ENCODE measurements at places on chromosomes 1 and 21.

DNA sequence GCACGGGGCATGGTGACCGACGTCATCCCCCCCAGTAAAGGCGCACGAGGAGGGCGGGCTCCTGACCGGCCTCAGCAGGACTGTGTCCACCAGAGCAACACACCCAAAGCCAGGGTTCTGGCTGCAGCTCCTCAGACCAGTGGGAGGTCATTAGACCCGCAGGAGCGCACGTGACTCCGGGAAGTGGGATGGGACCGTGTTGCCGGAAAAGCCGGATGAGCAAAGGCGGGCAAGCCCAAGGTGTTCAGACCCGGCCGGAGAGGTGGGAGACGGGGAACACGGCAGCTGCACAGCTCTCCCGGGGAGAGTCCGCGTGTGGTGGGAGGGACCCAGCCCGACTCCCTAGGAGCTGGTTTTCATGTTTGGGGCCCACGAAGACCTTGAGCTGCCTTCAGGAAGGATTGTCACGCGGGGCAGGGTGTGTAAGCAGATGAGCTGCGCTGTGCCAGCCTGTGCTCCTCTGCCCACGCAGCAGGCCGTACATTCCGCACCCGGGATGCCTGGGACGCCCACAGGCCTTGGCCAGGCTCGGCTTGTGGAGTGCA, 20.6 kb upstream of the TRAPPC10 start:
- no peak for DNase-seq

- no peak for DNase-seq
These were observed 506 bp downstream of the SSX2IP start for GRCh38 chr1:84689514-84690396.

GRCh38 chr1:32336963-32337675, 1.1 kb upstream of the MARCKSL1 start:
- no peak for DNase-seq

GRCh38 chr1:66386712-66387111, 147.2 kb upstream of the SGIP1 start:
- DNase-seq = no peak

GRCh38 chr1:62544570-62544969, 52.8 kb upstream of the ANGPTL3 start:
- no peak for DNase-seq

DNA sequence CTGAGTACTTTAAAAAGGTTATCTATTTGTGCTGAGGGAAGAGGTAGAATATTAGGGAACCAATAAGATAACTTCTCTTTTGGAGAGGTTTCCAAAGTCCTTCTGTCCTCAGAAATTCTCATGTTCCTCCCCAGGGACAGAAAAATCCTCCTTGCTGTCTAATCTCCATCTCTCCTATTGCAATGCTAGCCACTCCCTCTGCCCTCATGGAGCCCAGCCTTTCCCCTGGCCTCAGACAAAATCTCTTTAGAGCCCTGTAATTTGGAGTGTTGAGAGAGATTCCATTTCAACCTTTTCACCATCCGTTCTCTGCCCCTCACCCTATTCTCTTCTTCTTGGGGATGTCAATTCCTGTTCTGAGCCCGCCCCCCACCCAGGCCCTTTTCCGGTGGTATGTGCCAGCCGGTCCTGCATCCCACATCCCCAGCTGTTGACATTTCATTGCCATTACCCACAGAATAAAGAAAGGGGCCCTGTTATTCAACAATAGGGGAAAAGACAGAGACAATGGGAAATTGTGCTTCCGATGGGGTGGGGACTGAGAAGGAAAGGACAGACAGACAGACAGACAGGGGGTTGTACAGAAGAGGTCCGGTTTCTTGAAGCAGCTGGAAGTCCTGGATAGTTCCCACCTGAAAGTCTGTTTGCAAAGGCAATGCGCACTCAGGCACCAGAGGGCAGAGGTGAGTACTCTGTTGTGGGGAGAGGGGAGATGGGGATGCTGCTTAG, at the start of gene HAPLN2:
Gene HAPLN2 (plus strand): TSS at position 563 of the 729 bp plus-strand sequence. CDS start 4,076 bp downstream, outside the sequence.
- DNase-seq = peak; percentile 41

DNA sequence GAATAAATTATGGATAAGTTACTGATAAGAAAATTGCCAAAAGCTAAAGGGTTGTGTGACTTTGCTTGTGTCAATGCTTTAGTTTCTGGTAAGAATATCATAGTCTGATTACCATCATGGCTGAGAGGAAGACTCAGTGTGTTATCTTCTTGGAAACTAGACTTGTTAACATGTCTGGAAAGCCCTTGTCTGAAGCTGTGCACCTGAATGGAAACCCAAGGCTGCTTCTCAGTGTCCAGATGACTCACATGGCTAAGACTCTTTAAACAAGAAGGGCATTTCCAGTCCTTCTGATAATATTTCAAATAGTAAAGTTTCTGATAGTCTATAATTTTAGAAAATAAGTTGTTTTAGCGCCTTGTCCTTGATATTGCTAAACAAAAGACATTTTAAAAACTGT, 1092.7 kb downstream of the PLA2G4A start:
- DNase-seq = no peak

DNA sequence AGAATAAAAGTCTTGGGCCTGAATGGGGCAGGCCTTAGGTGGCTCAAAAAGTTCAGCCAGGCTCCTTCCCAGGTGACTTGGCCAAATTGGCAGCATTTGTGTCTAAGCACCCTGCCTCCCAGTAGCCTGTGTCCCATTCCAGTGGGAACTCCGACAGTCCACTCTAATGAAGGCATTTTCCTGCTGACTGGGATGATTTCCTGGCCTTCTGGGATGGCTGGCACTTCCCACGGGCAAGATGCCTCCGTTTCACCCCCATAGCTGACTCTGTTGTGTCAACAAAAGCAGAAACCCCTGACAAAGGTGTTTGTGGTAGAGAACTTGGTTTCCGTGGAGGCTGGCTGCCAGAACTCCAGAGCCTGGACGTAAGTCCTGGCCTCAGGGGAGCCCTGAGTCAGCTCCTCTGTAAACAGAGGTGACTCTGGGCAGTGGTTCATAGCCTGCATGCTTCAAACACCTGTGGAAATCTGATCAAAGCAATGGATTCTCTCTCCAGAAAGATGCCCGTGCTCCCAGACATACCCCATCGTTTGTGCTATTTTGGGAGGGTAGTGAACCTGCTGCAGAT, 36.6 kb downstream of the WNT3A start:
- no peak for DNase-seq

DNA sequence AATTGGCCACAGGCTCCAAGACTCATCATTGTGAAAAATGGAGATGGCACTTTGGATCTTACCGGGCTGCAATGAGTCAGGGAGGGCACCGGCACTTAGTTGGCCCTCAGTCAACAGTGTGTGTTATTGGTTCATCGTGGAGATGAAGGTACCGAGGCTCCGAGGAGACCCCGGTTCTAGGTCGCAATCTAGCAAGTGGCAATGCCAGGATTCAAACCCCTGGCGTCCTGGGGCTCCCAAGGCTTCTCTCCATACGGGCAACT, 49.0 kb upstream of the ACOT11 start:
- no peak for DNase-seq

DNA sequence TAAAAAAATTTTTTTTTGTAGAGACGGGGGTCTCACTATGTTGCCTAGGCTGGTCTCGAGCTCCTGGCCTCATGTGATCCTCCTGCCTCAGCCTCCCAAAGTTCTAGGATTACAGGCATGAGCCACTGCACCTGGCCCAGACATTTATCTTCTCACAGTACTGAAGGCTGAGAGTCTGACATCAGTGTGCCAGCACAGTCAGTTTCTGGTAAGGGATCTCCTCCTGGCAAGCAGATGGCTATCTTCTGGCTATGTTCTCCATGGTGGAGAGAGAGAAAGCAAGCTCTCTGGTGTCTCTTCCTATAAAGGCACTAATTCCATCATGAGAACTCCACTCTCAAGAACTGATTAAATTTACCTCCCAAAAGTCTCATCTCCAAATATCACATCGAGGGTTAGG, 57.8 kb upstream of the C1orf185 start:
- DNase-seq = no peak

- peak; percentile 68 for DNase-seq
These were observed 46.6 kb downstream of the PACC1 start for GRCh38 chr1:212368073-212368484.

- no peak for DNase-seq
These were observed at the start of gene CHI3L2 for GRCh38 chr1:111227434-111227833. Gene CHI3L2, plus strand, starts transcription at chr1:111227713. Its CDS starts 17 bp downstream, at chr1:111227730.

GRCh38 chr1:152917794-152918193, 9.4 kb downstream of the IVL start:
- peak; percentile 20 for DNase-seq

GRCh38 chr1:205133287-205133686, 11.5 kb upstream of the RBBP5 start:
- DNase-seq = no peak

- peak; percentile 39 for DNase-seq
These were observed 896.3 kb downstream of the TTLL7 start for GRCh38 chr1:83102630-83103071.

- DNase-seq = no peak
These were observed 99.8 kb downstream of the PTGER3 start for GRCh38 chr1:70947835-70948234.

DNA sequence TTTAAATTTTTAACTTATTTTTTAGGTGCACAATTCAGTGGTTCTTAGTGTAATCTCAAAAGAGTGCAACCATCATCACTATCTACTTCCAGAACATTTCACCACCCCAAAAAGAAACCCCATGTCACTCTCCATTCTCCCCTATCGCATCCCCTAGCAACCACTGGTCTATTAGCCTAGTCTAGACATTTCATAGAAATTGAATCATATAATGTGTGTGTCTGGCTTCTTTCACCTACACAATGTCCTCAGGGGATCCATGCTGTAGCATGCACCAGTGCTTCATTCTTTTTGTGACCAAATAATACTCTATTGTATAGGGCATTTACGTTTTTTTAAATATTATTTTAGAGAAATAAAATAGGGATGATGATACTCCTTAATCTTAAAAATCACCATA, 64.7 kb downstream of the JAK1 start:
- no peak for DNase-seq

DNA sequence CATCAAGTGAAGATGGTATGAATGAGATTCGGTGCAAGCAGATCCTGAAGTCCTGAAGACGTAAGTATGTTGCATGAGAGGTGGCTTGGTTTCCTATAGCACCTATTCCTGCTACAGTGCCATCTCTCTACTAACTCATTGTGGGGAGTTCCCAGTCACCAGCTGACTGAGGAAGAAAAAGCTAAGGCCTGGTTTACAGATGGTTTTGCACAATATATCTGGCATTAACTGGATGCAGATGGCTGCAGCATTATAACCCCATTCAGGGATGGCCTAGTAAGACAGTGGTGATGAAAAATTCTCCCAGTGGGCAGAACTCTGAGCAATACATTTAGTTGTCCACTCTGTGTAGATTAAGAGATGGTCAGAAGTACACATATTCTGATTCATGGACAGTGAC, 36.7 kb downstream of the RTCA start:
- no peak for DNase-seq

GRCh38 chr21:34365809-34366208, 2.0 kb downstream of the KCNE2 start:
- DNase-seq = no peak

DNA sequence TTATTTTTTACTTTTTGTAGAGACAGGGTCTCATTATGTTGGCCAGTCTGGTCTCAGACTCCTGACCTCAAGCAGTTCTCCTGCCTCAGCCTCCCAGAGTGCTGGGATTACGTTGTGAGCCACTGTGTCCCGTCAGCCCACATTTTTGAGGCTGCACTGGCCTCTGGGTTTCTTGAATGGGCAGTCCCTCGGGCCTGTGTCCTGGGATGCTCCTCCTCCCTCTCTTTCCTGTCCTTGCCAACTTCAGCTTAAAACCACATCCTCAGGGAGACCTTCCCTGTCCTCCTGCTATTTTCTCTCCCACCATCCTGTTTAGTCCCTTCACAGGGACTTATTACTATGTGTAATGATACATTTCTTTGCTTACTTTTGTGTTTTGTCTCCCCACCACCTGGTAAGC, 31.4 kb upstream of the LYST start:
- no peak for DNase-seq

DNA sequence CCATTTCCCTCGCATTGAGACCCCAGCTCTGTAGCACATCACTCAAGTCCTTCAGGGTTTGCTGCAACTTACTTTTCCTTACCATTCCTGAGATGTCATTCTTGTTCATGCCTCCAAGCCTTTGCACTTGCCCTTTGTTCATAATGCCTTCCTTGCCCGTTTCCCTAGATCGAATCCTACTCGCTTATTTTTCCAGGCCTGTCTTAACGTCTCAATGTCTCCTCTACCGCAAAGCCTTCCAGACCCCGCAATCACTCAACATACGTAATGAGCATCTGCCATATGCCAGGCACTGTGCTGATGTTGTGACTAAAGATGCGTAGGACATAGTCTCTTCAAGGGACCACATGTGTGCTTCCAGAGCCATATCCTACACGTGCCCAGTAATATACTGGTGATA, 31.1 kb upstream of the CNIH3 start:
- DNase-seq = no peak

- DNase-seq = no peak
These were observed 1015.6 kb downstream of the PLA2G4A start for GRCh38 chr1:187844313-187844712.

GRCh38 chr1:45922374-45922773, 119.0 kb downstream of the MAST2 start:
- DNase-seq = no peak
